ENCODE measurements at places on chromosomes 16 and 17.

GRCh38 chr17:77719806-77720205 lies 238.7 kb upstream of the TNRC6C start:
- no peak overlapping the region for H3K27ac ChIP-seq
- no peaks in the 10 kb centered on the region for H3K36me3 ChIP-seq
- H3K27me3 ChIP-seq, result no peaks in the 10 kb centered on the region
- no peaks in the 10 kb centered on the region for H3K4me1 ChIP-seq
- no peak for DNase-seq

DNA sequence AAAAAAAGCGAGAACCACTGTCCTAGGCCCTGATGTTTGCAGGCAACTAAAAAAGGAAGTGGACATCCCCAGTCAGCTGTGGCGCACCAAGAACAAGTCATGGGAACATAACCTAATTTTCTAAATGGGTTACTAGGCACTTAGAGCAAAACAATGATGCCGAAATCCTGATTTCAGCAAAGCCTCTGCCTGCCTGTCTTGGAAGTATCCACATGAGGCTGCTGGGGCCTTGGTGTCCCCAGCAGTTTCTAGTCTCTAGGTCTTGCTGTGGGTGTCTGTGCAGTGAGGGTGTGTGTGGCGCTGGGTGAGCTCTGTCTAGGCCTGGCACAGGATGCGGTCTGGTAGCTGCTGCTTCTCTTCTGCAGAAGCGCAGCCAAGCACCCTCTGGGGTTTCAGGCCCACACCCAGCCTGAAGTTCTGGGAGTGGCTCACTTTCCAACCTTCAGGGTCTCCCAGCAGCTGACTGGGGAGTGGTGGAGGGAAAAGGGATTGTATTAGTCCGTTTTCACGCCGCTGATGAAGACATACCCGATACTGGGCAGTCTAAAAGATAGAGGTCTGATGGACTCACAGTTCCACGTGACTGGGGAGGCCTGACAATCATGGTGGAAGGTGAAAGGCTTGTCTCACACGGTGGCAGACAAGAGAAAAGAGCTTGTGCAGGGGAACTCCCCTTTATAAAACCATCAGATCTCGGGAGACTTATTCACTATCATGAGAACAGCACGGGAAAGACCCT lies 21.1 kb downstream of the STH start:
- H3K27me3 ChIP-seq, result no peaks in the 10 kb centered on the region
- DNase-seq, result no peak
- no peaks in the 10 kb centered on the region for H3K36me3 ChIP-seq
- no peak overlapping the region for H3K27ac ChIP-seq
- H3K4me3 ChIP-seq, result no peak overlapping the region

- DNase-seq, result no peak
- H3K4me3 ChIP-seq, result no peak overlapping the region
- no peaks in the 10 kb centered on the region for H3K27me3 ChIP-seq
- H3K27ac ChIP-seq, result no peak overlapping the region
- H3K4me1 ChIP-seq, result no peaks in the 10 kb centered on the region
Observed at GRCh38 chr17:76793775-76794174, 55.9 kb downstream of the MFSD11 start.

- no peak overlapping the region for H3K27ac ChIP-seq
- H3K4me3 ChIP-seq, result no peak overlapping the region
- H3K36me3 ChIP-seq, result no peaks in the 10 kb centered on the region
- no peaks in the 10 kb centered on the region for H3K4me1 ChIP-seq
- H3K27me3 ChIP-seq, result no peaks in the 10 kb centered on the region
- DNase-seq, result no peak
Observed at GRCh38 chr17:20800146-20800545, 220.6 kb downstream of the CDRT15L2 start.

DNA sequence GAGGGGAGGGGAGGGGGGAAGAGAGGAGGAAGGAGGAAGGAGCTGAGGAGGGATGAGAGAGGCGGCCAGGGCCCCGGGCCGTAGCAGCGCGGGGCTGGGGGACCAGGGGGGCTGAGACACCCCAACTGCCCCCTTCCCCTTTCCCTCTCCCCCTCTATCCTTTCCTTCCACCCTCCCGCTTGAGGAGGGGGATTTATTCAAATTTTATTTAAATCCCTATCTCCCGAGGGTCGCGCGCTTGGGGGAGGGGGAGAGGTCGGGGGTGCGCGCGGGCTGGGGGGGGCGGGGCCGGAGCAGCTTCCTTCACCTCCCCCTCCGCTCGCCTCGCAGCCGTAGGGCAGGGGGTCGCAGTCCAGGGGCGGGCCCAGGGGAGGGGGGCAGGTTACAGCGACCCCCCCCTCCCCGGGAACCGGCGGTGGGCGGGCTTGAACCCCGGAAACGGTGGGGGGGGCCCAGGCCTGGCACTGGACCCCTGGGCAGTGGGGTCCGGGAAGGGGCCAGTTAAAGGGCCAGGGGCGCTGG lies at the start of gene FBXL19:
FBXL19 (plus strand) TSS at position 19 of the 522 bp plus-strand sequence. CDS start 2,183 bp downstream, outside the sequence.
- H3K36me3 ChIP-seq, result peaks cover 2% of the 10 kb centered on the region
- H3K4me3 ChIP-seq, result peak within 1 kb of the TSS; percentile 94
- H3K4me1 ChIP-seq, result no peaks in the 10 kb centered on the region

- H3K36me3 ChIP-seq, result peaks cover 11% of the 10 kb centered on the region
- H3K4me1 ChIP-seq, result peaks cover 18% of the 10 kb centered on the region
- H3K27me3 ChIP-seq, result no peaks in the 10 kb centered on the region
- DNase-seq, result no peak
- H3K27ac ChIP-seq, result no peak overlapping the region
Observed at GRCh38 chr17:44093231-44093900, 22.8 kb downstream of the G6PC3 start.

- peaks cover 16% of the 10 kb centered on the region for H3K4me1 ChIP-seq
- peak; percentile 26 for DNase-seq
- no peak overlapping the region for H3K4me3 ChIP-seq
- no peaks in the 10 kb centered on the region for H3K27me3 ChIP-seq
- H3K27ac ChIP-seq, result no peak overlapping the region
- H3K36me3 ChIP-seq, result no peaks in the 10 kb centered on the region
Observed at GRCh38 chr17:510226-510917, 157.8 kb upstream of the RPH3AL start.

DNA sequence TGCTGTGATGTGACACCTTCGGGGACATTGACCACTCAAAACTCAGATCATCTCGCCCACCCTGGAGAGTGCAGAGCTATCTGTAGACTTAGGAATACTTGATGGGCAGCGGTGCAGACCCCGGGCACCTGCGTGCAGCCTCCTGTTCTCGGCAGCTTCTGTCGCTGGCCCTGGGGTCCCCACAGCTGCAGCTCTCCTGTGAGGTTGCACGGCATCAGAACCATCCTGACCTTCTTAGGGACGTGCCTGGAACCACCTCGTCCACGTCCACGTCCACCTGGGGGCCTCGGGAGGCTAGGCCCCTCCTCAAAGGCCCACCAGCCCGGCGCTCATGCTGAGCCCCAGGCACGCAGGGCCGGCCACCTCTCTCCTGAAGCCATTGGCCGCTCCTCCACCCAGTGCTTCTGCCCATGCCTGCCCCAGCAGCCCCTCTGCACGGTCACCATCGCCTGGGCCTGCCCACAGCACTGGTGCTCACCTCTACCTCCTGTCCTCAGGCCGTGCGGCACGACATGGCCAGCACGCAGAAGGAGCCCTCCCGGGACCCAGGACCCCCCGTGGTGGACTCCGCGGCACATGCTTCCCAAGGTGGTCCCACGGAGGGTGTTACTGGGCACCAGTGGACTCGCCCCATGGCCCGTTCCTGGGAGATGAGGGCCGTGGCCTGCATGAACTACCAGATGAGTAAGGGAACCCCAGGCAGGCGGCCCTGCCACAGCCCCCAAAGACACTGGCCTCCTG lies 2.3 kb upstream of the WFIKKN1 start:
- peaks cover 12% of the 10 kb centered on the region for H3K36me3 ChIP-seq
- H3K4me3 ChIP-seq, result no peak overlapping the region
- peaks cover 2% of the 10 kb centered on the region for H3K4me1 ChIP-seq
- H3K27ac ChIP-seq, result no peak overlapping the region

- H3K4me1 ChIP-seq, result peaks cover 4% of the 10 kb centered on the region
- no peaks in the 10 kb centered on the region for H3K27me3 ChIP-seq
- H3K4me3 ChIP-seq, result no peak overlapping the region
- H3K27ac ChIP-seq, result no peak overlapping the region
- no peak for DNase-seq
- H3K36me3 ChIP-seq, result no peaks in the 10 kb centered on the region
Observed at GRCh38 chr17:35057332-35057915, 6.1 kb downstream of the RFFL start.

DNA sequence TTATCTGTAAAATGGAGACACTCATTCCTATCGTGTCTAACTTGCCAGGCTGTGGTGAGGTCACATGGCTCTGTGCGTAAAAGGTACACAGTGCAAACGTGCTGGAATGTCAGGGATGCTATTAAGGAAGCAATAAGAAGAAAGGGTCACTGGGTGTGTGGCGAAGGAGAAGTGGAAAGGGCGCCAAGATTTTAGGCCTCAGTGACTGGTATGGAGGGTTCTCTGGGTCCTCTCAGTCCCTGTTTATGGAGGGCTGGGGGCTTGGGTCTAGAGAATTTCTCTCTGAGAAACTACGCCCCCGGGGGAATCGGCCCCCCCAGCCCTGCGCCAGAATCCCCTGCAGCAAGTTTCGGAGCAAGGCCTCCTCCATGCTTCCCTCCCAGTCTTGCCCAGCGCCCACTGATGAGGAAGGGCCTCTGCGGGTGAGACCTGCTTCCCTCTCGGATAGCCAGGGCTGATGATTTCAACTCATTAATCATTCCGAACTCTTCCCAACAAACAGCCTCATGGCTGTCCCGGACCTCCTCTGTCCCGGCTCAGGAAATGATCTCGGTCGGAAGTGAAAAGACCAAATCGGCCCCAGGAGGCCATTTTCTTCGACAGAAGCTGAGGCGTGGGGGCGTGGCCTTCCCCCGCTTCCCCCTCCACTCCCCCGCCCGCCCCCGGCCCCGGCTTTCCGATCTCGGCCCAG lies 1.2 kb upstream of the HEXIM1 start:
- H3K27me3 ChIP-seq, result no peaks in the 10 kb centered on the region
- peaks cover 11% of the 10 kb centered on the region for H3K4me1 ChIP-seq
- H3K4me3 ChIP-seq, result peak overlapping the region; percentile 77

GRCh38 chr16:6209355-6209930 lies 1111.8 kb upstream of the EEF2KMT start:
- no peak for DNase-seq
- H3K27me3 ChIP-seq, result no peaks in the 10 kb centered on the region
- no peaks in the 10 kb centered on the region for H3K36me3 ChIP-seq
- H3K27ac ChIP-seq, result no peak overlapping the region
- H3K4me1 ChIP-seq, result no peaks in the 10 kb centered on the region

GRCh38 chr17:8744086-8744785 lies 400 bp downstream of the CCDC42 start:
- H3K4me1 ChIP-seq, result peaks cover 4% of the 10 kb centered on the region
- no peak overlapping the region for H3K27ac ChIP-seq
- no peaks in the 10 kb centered on the region for H3K36me3 ChIP-seq
- DNase-seq, result no peak
- H3K27me3 ChIP-seq, result peaks cover 3% of the 10 kb centered on the region

- H3K36me3 ChIP-seq, result no peaks in the 10 kb centered on the region
- H3K4me3 ChIP-seq, result no peak overlapping the region
- no peak overlapping the region for H3K27ac ChIP-seq
- H3K27me3 ChIP-seq, result peaks cover 3% of the 10 kb centered on the region
- no peaks in the 10 kb centered on the region for H3K4me1 ChIP-seq
Observed at GRCh38 chr16:30457256-30457655, 11.6 kb upstream of the SEPHS2 start.

DNA sequence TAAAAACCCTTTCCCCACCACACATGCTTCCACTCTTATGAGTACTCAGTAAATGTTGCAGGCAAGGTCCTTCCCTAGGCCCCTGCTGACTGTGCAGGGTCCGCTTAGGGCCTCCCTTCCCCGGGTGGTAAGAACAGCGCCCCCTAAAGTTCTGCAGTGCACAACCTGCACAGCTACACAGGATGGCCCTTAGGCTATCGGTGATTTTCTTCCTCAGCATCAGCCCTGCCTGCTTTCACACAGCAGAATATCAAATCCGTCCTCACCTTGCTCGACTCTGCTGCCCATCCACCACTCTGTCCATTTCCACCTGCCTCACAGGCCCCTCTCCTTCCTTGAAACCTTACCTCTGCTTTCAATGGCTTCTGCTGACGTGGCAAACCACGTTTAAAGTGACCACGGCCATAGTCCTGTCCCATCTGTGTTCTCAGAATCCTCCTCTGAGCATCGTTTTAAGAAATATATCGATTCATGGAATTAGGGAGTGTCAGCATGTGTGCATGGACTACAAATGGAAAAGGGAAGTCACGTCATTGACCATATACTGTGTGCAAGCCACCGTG lies 51.4 kb upstream of the TMEM132E start:
- no peaks in the 10 kb centered on the region for H3K4me1 ChIP-seq
- H3K27ac ChIP-seq, result no peak overlapping the region
- H3K36me3 ChIP-seq, result no peaks in the 10 kb centered on the region
- DNase-seq, result no peak
- no peaks in the 10 kb centered on the region for H3K27me3 ChIP-seq
- no peak overlapping the region for H3K4me3 ChIP-seq

DNA sequence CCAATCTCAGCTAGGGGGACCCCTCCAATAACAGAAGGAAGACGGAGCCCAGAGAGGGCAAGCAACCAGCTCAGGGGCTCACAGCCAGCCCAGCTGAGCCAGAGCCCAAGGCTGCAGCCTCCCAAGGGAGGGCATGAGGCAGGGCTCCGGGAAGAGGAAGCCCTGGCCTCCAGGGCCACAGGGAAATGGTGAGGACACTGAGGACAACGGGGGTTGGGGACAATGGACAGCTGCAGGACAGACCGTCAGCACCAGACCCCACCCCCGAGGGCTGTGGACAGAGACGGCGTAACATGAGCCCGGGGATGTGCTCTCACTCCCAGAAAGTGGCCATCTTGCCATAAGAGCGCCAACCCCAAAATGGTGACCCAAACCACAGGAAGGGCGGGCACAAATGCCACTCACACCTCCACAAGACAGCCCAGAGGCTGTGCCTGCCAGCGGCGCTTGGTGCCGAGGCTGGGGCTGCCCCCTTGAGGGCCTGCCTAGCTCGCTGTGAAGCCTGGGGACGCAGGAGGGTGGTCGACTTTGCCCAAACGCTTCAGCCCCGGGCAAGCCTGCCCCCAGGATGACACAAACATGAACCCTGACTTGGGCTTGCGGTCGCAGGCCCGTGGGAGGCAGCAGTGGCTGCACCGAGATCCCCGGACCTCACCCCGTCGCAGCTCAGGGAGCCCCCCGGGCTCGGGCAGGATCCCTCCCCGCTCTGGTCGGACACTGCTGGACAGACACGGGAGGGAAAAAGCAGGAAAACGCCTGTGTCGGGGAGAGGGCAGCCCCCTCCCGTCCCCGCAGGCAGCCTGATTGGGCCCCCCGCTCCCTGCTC lies 10.5 kb downstream of the PIMREG start:
- no peaks in the 10 kb centered on the region for H3K36me3 ChIP-seq
- H3K27ac ChIP-seq, result no peak overlapping the region
- H3K4me3 ChIP-seq, result no peak overlapping the region

DNA sequence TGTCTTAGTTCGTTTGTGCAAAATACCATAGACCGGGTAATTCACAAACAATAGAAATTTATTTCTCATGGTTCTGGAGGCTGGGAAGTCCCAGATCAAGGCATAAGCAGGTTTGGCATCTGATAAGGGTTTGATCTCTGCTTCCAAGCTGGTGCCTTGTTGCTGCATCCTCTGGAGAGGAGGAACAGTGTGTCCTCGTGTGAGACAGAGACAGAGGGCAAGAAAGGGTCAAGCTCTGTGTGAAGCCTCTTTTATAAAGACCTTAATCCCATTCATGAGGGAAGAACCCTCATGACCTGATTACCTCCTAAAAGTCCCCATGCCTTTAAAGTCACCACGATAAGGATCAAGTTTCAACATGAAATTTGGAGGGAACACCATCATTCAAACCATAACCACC lies 55.8 kb upstream of the TANC2 start:
- H3K27ac ChIP-seq, result no peak overlapping the region
- H3K36me3 ChIP-seq, result no peaks in the 10 kb centered on the region
- H3K4me3 ChIP-seq, result no peak overlapping the region
- H3K4me1 ChIP-seq, result no peaks in the 10 kb centered on the region
- no peak for DNase-seq
